ENCODE measurements at places on chromosomes 6 and 20. TPM values are rescaled to one million over a fixed set of nuclear protein-coding genes. Genes with fewer than 3 reads are reported as not detected.

Gene CALHM5
- not detected for total RNA-seq

Gene CPXM1
- 0.31 TPM for total RNA-seq

Gene FILIP1
- total RNA-seq = not detected

- peaks cover 58% of the 10 kb centered on the region for H3K27me3 ChIP-seq
- peak overlapping the region; percentile 89 for H3K4me3 ChIP-seq
- H3K27ac ChIP-seq = no peak overlapping the region
- peaks cover 37% of the 10 kb centered on the region for H3K4me1 ChIP-seq
- DNase-seq = no peak
These were observed 33.9 kb downstream of the HLA-A start for GRCh38 chr6:29976253-29976587.

DNA sequence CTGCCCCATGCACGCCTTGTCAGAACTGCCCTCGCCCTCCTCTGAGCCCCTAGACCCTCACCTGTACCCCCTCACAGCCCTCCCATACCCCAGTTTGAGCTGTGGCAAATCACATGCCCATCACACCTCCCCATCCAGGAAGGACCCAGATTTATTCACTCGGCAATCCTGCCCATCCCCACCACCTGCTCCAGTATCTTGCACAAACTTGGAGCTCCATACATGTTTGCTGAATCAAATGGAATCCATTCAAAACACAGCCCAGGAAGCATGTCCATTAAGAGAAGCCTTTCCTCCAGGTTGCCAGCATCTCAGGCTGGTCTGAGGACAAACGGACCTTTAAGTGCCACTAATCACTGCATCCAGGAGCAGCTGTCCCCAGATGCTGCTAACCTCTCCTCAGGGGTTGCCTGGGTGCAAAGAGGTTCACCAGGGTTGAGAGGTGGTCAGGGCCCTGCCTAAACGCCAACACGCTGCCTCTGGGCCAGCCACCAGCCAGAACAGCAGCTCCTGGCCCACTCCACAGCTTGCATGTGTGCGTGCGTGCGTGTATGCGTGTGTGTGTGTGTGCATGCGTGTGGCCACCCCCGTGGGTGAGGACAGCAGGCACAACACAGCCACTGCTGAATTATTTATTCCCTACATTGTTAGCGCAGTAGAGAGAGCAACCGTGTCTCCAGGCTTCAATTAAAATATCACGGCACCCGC, 31.0 kb downstream of the GRM4 start:
- no peak for DNase-seq
- H3K4me3 ChIP-seq = no peak overlapping the region
- H3K27me3 ChIP-seq = peaks cover 6% of the 10 kb centered on the region
- H3K4me1 ChIP-seq = no peaks in the 10 kb centered on the region

DNA sequence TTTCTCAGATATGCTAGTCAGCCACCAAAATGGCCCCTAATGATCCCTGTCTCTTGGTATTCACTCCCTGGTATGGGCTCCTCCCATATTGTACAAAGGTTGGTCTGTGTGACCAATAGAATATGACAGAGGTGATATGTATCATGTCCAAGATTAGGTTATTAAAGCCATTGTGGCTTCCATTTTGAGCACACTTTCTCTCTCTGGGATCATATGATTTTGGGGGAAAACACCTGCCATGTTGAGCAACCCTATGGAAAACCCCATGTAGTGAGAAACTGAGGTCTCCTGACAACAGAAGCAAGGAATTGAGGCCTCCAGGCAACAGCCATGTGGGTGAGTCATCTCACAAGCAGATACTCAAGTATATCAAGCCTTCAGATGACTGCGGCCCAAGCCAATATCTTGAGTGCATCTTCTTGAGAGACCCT, 7.1 kb upstream of the ZNF318 start:
- H3K4me3 ChIP-seq = no peak overlapping the region
- no peak overlapping the region for H3K27ac ChIP-seq
- no peak for DNase-seq
- H3K36me3 ChIP-seq = peaks cover 3% of the 10 kb centered on the region
- peaks cover 9% of the 10 kb centered on the region for H3K4me1 ChIP-seq
- peaks cover 26% of the 10 kb centered on the region for H3K27me3 ChIP-seq

GRCh38 chr20:34091637-34092200, 20.3 kb downstream of the EIF2S2 start:
- no peaks in the 10 kb centered on the region for H3K27me3 ChIP-seq
- no peak overlapping the region for H3K4me3 ChIP-seq
- H3K36me3 ChIP-seq = peaks cover 40% of the 10 kb centered on the region

Data from activated naive CD8-positive, alpha-beta T cell treated with anti-CD3 and anti-CD28 coated beads, Interleukin-2, amount 10 ng/mL, durations not matched to agents 7 days and 5 days (primary cell).